NCI-H510A (cell line): ENCODE measurements at places on chromosomes 5 and 9.

- DNase-seq, result no peak
Observed at GRCh38 chr5:4487581-4487980, 652.5 kb upstream of the ADAMTS16 start.

- DNase-seq, result no peak
Observed at GRCh38 chr5:72848474-72849428, 32.3 kb downstream of the TNPO1 start.

GRCh38 chr9:125701351-125701750 lies 5.7 kb downstream of the MAPKAP1 start:
- no peak for DNase-seq

- no peak for DNase-seq
Observed at GRCh38 chr5:6483880-6484382, 35.3 kb downstream of the UBE2QL1 start.

DNA sequence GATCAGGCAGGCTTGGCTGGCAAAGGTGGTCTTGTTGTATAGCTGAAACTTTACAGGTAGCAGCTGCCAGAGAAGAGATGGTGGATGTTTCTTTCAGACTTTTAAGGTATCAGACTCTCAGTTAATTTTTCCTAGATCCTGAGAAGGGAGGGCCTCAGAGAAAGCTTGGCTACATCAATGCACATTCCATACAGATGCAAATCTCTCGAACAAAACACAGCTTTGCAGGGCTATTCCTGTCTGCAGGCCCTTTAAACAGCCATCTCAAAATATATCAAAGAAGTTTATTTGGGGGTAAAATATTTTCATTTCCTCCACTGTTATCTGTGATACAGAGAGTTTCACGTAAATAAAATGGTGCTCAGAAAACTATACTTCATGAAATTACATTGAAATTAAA lies 1584.4 kb downstream of the EFNA5 start:
- no peak for DNase-seq

DNA sequence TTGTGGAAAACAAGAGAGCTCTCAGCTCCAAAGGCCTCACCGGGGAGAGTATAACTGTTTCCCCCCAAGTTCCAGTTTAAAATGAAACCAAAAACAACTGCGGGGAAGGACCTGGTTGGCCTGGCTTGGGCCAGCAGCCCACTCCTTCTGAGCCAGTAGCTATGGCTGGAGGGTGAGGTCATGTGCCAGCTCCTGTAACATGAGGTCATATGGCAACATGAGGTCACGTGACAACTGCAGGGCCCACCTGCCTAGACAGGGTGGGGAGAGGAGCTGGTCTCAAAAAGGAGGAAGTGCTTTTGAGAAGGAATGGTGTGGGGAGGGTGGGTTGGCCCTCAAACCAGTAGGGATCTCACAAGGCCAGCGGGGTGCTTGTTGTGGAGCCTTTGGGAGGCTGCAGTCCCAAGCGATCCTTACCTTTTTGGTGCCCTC lies 29.3 kb upstream of the CRB2 start:
- DNase-seq, result peak; percentile 62

DNA sequence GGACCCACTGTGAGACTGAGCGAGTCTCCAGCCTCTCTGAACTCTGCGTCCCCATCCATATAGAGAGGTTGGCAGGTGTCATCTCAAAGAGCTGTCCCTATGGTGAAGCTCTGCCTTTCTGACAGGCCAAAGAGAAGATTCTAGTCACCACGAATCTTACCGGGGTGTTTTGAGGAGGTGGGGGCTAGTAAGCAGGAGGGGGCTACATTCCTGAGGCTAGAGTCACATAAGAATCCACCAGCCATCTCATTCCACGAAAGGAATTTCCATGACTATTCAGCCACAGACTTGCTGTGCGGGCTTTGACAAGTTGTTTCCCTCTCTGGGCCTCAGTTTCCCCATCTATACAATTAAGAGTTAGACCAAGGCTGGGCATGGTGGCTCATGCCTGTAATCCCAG lies 16.3 kb downstream of the PDGFRB start:
- no peak for DNase-seq

- DNase-seq, result no peak
Observed at GRCh38 chr5:31196309-31196708, 2.8 kb downstream of the CDH6 start.

- DNase-seq, result no peak
Observed at GRCh38 chr9:86202338-86202882, 57.0 kb downstream of the C9orf153 start.

DNA sequence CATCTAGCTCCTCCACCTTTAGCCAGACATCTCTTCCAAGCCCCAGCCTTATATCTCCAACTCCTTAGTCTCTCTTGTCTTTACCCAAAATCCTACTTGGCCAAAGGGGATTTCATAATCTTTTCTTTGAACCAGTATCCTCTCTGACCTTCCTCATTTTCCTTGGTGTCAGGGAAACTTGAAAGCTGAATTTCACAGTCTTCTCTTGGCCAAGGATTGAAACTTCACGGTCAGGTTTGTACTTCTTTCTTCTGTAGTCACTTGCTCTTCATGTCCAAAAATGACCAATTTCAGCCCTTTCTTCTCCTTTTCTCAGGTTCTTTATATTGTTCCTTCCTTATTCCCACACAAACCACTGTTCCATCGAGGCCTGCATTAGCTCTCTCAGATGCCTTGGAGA lies 473.7 kb upstream of the KLF4 start:
- DNase-seq, result no peak

- no peak for DNase-seq
Observed at GRCh38 chr5:114387433-114387832, 25.6 kb downstream of the KCNN2 start.

- no peak for DNase-seq
Observed at GRCh38 chr5:15943487-15943886, 236.1 kb downstream of the MARCHF11 start.

DNA sequence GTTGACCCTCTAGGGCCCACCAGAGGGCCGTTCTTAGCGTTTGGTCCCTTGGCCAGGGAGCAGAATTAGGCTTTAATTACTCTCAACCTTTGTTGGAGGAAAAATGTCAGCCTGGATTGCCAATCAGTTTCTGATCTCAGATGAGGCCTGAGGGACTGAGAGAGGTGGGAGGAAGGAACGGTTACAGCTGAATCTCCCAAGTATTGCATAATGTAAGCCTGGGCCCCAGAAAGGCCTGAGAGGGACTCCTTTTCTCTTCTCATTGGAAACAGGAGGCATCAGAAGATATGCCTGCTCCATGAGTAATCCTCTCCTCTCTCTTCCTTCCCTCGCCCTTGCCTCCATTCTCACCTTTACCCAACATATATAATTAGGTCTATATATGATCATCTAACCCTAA lies 105.7 kb downstream of the INSYN2B start:
- no peak for DNase-seq

GRCh38 chr5:83564069-83564749 lies 92.7 kb downstream of the VCAN start:
- DNase-seq, result no peak

GRCh38 chr5:68193481-68194036 lies 22.0 kb upstream of the PIK3R1 start:
- no peak for DNase-seq

DNA sequence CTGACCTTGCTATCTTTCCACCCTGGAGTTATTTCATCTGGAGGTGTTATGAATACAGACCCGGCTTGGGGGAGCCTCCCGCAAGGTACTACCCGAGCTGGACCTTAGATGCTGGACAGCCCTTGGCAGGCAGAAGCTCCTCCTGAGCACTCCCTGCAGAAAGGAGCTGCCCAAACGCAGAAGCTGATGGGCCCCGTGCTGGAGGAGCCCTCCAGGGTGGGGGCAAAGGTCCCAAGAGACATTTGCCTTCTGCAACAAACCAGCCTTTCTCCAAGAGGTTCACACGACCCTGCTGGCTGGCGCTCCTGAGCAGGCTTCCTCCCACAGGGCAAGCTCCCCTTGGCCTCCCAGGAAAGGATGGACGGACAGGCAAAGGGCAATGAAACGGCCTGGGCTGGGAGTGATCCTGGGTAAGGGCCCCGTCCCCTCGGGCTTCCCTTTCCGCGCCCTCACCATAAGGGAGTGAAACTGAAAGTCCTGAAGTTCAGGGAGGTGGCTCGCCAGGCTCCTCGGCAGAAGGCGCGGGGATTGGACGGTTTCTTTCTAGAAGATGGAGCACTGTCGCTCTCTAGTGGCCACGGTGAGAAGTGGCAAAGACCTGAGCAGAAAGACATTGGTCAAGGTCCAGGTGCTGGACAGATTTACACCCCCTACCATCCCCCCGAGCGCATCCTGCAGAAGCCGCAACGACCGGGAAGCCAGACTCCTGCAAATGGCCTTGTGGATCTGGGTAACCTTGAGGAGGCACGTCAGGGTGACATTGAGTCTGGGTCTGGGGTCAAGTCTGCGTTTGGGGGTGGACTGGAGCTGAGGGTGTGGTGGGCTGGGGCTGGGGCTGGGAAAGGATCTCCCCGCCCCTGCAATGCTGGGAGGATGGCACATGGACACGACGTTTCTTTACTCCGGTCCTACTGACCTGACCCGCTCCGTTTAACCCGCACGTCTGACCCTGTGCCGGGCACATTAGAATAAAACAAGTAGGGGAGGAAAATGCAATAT lies 56.4 kb downstream of the NEURL1B start:
- DNase-seq, result peak; percentile 43

DNA sequence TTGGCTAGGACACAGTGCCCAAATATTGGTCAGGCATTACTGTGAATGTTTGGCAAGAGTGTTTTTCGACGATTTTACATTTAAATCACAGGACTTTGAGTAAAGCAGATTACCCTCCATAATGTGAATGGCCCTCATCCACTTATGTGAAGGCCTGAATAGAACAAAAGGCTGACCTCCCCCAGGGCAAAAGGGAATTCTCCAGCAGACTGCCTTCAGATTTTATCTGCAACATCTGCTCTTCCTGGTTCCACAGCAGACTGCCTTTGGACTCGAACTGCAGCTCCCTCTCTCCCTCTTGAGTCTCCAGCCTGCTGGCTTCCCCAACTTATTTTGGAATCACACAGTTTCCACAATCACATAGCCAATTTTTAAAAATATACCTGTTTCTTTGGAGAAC lies 7.1 kb upstream of the TMEM215 start:
- DNase-seq, result no peak

- no peak for DNase-seq
Observed at GRCh38 chr5:140673187-140673976, at the start of gene DND1. Gene DND1, minus strand, starts transcription at chr5:140673576. Its CDS starts 34 bp downstream, at chr5:140673542.

DNA sequence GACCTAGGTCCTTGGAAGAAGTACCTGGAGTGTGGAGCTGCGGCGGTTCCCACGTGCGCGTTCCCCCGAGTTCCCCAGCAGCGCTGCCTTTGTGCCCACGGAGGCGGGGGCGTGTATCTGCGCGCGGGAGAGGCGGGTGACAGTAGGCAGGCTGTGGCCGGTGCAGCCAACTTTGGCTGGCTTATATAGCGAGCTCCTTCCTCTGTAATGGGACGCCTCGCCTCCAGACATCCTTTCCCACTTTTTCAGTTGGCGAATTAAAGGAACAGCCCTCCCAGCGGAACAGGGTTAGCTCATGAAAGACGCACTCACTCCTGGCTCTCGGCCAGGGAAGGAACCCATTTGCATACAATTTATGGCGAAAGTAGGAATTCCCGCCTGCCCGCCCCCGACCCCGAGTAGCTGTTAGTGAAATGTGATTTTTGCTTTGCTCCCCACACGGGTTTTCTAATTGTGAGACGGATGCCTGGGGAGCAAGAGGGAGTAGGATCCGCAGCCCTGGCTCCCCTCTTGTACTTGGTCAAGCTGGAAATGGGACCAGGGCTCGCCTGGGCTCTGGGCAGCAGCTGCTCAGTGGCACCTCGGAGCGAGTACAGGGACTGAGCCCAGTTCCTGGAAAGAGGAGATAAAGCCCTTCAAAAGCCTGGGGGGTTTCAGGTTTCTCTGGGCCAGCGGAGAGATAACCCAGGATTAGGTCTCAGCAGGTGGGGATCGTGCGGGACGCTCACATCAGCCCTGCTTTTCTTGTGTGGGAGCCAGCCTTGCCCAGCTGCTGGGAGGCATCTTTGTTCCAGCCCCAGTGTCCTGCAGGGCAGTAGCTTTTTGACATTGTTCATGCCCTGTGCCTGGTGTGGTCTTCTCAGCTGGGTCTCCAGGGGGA lies at the start of gene TNC:
Gene TNC (minus strand): TSS at position 159 of the 880 bp plus-strand sequence. CDS start 27,139 bp downstream, outside the sequence.
- DNase-seq, result no peak

GRCh38 chr5:86039351-86039750 lies 578.4 kb upstream of the COX7C start:
- DNase-seq, result no peak

GRCh38 chr5:166045961-166046360 lies 2245.5 kb upstream of the WWC1 start:
- no peak for DNase-seq

- DNase-seq, result no peak
Observed at GRCh38 chr5:126139086-126139485, 284.1 kb upstream of the GRAMD2B start.

- DNase-seq, result no peak
Observed at GRCh38 chr9:131706608-131706970, 33.3 kb downstream of the RAPGEF1 start.

GRCh38 chr9:99353408-99353807 lies 131.3 kb downstream of the SEC61B start:
- DNase-seq, result no peak

- DNase-seq, result no peak
Observed at GRCh38 chr5:103410172-103410571, 151.6 kb downstream of the MACIR start.

DNA sequence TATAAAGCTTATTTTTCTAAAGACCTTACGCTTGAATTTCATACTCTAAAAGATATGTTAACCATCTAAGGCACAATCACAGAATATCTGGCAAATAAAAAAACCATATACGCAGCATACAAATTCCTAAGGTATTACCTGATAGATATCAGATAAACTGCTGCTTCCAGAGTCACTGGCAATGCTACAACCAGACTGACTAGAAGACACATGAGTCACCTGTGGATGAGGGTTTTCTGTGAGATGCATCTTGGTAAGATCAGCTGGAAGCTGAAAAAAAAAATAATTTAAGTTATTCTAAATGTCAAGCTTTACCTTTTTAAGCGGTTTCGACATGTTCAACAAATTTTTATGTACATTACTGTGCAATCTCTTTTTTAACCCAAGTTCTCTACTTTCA lies 113.8 kb downstream of the RAPGEF6 start:
- no peak for DNase-seq

GRCh38 chr9:115362101-115362500 lies 244.1 kb upstream of the TNC start:
- no peak for DNase-seq

- DNase-seq, result no peak
Observed at GRCh38 chr5:56112526-56113121, 117.9 kb upstream of the IL6ST start.

DNA sequence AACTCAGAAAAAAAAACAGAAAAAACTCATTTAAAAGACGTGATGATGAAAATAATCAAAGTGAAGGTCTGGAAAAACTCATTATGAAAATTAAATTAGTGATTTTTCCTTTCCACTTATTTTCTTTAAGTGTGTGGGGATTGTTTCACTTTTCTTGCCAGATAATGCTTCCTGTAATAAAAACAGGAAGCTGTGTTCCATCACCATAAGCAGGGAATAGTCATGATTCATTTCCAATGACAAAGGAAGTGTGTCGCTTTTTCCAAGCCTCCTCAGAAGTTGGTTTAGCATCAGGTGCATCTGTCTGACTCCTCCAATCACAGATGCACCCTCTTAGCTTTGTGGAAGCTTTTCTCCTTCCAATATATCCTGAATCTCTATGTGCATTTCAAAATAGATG lies 2068.7 kb downstream of the MAT2B start:
- DNase-seq, result no peak

GRCh38 chr5:142876817-142877216 lies 106.6 kb downstream of the ARHGAP26 start:
- DNase-seq, result no peak
